EH (cell line): ENCODE measurements at places on chromosomes 2 and 18.

DNA sequence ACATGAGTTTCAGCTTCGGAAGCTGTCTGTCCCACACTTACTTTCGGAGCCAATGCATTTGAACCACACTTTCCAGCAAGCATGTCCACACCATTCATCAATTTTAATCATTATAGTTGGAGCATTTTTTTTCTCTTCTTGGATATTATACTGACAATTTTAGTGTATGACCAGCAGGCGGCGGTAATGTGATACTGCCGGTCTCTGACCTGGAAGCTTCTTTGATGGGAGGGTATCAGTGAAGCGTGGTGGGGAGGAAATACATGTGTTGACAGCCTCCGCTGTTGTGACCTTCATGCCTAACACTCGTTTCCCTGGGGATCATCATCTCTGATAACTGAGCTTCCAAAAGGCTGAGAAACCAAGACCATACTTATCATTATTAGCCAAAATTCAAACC is 231.7 kb downstream of the GBX2 start:
- peak; percentile 7 for DNase-seq

DNA sequence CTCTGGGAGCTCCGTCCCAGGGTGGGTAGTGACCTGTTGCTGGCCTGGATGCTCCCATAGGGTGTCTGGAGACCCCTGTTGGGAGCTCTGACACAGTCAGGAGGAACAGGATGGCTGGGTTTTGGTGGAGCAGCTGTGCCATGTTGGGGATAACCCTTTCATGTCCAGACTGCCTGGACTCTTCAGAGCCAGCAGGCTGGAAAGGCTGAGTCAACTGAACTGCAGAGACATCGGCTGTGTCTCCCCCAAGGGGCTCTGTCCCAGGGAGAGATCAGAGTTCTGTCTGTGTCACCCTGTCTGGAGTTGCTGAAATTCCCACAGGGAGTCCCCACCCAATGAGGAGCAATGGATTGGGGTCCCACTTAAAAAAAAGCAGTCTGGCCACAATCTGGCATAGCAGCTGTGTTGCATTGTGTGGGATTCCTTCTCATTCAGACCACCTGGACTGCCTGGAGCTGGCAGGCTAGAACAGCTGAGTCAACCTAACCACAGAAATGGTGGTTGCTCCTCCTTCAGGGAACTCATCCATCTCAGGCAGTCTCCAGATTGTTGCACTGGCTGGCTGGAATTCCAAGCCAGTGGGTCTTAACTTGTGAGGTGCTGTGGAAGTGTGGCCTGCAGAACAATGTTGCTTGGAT is 37.2 kb downstream of the AGPS start:
- peak; percentile 91 for DNase-seq

- DNase-seq = no peak
Observed at GRCh38 chr2:101364878-101365277, 22.4 kb downstream of the CREG2 start.

- DNase-seq = no peak
Observed at GRCh38 chr2:37667704-37668103, 3.7 kb downstream of the CDC42EP3 start.

DNA sequence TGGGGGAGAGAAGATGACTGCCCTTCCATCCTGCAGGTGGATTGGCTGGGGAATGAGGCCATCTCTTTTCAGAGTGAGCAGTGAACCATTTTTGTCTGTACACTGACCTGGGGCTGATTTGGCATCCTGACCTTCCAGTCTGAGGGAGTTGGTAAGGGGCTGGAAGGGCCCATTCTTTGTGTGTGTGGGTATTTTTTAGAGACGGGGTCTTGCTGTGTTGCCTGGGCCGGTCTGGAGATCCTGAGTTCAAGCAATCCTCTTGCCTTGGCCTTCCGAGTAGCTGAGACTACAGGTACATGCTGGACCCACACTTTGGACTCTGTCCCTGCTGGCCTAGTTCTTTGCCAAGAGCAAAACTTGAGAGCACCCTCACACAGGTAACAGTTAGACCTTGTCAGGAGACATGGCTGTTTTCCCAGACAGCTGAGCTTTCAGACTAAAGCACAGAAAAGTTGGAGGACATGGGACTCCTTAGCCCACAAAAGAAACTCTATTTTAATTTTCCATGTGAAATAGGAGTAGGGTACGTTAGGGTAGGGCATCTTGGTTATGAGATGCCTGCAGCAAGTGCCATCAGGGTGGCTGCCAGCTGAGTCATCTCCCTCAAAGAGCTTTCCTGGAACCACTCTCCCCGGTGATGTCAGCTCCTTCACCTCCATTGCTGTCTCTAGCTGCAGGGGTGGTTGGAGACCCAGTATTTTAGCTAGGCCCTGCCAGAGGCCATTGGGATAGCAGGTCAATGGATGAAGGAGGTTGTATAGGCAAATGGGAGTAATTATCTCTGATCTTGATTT is 60.7 kb downstream of the DGKD start:
- DNase-seq = peak; percentile 66

DNA sequence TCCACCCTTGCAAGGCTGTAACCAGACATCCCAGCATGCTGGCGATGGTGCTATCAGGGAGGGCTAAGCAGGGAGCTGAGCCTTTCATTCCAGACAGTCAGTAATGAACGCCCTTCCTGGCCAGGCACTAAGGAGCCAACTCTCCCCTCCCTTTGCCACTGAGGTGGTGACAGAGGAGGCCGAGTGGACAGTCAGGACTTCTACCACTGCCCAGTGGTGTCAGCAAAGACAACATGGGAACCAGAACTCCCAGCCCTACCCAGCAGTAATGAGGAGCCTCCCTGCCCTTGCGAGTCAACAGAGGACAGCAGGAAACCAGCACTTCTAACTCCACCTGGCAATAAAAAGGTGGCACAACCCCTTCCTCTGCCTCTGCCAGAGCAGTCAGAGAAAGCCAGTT is 68.6 kb downstream of the ZAP70 start:
- no peak for DNase-seq

- no peak for DNase-seq
Observed at GRCh38 chr2:120400551-120400950, 54.6 kb downstream of the INHBB start.

DNA sequence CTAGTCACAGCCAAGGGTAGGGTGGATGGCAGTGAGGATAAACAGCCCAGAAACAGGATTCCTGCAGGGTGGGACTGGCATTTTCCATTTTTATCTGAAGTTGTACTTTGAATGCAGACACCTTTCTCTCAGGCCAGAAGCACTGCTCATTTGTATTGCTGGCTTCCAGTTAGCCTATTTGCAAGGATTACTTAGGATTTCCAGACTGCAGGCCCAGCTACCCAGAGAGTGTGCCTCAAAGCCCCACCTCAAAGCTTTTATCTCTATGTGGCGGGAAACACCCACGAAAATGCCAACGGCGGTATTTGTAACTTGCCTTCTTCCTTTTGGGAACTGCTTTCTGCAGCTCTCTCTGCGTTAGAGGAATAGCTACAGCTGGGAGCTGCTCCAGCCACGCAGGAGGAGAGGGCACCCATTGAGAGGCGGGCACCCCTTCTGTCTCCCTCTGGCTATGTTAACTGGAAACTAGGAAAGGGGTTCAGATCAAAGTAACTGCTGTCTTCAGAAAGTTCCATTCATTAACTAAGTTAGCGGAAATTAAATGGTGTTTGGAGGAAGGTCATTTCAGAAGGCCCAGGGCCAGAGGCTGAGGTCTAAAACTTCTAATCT is 144.9 kb downstream of the TGIF1 start:
- DNase-seq = peak; percentile 60

- no peak for DNase-seq
Observed at GRCh38 chr2:43461453-43462073, 134.3 kb downstream of the THADA start.

GRCh38 chr18:39345321-39345720 is 1779.7 kb upstream of the CELF4 start:
- DNase-seq = peak; percentile 92

DNA sequence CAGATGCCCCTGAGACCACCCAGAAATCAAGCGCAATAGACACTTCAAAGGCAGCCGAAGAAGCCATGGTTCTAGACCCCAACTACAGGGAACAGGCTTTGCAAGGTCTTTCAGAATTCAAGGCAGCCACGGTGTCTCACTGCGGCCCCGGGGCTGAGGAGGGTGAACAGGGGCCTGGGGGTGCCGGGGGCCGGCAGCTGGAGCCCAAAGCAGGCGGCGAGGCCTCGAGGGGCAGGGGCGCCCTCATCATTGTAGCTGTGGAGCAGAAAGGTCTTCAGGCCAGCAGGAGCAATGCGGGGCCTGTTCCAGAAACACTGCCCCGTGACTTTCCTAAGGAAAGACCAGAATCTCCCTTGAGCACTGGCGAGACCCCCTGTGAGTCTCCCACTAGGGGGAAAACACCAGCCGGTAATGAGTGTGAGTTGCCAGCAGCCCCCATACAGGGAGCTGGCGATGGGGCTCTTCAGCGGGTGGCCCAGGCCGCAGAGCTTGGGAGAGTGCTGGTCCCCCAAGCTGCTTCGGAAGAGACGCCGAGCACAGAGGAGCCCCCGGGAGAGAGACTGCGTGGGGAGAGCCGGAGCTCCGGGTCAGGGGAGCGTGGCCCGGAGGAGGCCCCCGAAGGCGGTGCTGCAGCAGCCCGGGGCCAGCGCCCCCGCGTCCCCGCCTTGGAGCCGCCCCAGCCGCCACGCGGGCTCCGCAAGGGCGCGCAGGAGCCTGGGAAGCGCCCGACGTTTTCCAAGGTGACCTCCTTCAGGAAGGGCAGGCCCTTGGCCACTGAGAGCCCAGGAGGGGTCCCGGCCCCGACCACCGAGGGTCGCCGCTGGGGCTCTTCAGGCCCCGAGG is 79.1 kb downstream of the ARHGEF4 start:
- DNase-seq = no peak

GRCh38 chr18:74546751-74547530 is 12.6 kb downstream of the CNDP1 start:
- peak; percentile 79 for DNase-seq

GRCh38 chr2:146652311-146652710 is 1192.5 kb upstream of the ACVR2A start:
- DNase-seq = peak; percentile 68

GRCh38 chr18:74512321-74513053 is 16.3 kb downstream of the CNDP2 start:
- DNase-seq = no peak

GRCh38 chr2:210250622-210251021 is 25.4 kb upstream of the ACADL start:
- no peak for DNase-seq

DNA sequence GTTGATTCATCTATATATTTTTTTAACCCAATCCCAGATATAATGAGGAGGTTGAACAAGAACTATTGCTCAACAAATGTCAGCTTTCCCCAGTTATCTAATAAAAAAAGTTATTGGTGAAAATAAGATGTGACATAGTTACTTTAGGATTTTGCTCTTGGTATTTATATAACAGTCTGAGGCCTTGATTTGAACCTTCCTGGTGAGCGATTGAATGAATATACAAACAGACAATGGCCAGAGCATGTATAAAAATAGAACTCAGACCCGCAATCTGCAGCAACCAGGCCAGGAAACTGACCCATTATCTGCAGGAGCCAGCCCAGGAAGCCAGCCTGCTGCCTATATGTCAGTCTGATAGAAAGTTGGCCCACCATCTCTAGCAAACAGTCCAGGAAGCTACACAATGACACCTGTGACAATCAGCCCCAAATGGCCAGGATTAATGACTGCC is 81.6 kb downstream of the HS6ST1 start:
- DNase-seq = peak; percentile 87

- no peak for DNase-seq
Observed at GRCh38 chr18:26978812-26979341, 113.4 kb upstream of the AQP4 start.

- DNase-seq = no peak
Observed at GRCh38 chr2:223971-224760, 39.7 kb downstream of the SH3YL1 start.

GRCh38 chr18:59646963-59647307 is 50.3 kb downstream of the CCBE1 start:
- peak; percentile 70 for DNase-seq

GRCh38 chr2:64327510-64328414 is 126.2 kb upstream of the LGALSL start:
- DNase-seq = peak; percentile 28

DNA sequence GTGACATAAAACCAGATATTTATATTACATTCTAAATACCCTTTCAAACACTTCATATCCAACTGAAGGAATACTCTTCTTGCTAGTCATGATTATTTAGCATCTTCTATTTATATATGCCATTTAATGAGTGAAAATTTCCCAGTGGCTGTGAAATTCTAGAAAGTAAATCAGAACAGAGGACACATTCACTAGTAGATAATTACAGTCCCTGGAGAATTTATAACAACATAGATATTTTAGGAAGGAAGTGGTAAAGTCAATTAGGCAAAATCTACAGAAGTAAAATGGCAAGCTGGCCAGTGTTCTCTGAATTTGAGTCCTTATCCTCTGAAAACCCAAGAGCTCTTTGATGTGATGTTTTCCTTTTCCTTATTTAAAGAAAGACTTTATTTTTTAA is 121.8 kb downstream of the PMAIP1 start:
- peak; percentile 41 for DNase-seq

DNA sequence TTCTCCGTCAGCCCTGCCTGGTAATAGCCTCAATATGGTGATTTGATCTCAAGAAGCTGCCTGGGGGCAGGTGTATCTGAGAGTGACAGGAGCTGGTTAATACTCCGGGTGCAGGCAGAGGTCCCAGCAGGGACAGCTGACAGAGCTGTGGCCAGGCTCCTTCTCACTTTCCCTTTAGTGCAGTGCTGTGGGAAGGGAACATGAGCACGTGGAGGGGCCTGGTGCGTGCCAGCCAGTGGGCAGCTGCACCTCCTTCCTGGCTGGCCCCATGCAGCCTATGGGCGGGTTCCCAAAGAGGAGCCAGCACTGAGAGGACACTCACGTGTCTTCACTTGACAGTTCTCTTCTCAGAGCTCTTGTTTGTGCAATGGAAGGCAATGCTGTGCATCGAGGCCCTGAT is 9.1 kb downstream of the CNNM4 start:
- DNase-seq = no peak

GRCh38 chr2:209671020-209671680 is 100.5 kb upstream of the UNC80 start:
- no peak for DNase-seq

DNA sequence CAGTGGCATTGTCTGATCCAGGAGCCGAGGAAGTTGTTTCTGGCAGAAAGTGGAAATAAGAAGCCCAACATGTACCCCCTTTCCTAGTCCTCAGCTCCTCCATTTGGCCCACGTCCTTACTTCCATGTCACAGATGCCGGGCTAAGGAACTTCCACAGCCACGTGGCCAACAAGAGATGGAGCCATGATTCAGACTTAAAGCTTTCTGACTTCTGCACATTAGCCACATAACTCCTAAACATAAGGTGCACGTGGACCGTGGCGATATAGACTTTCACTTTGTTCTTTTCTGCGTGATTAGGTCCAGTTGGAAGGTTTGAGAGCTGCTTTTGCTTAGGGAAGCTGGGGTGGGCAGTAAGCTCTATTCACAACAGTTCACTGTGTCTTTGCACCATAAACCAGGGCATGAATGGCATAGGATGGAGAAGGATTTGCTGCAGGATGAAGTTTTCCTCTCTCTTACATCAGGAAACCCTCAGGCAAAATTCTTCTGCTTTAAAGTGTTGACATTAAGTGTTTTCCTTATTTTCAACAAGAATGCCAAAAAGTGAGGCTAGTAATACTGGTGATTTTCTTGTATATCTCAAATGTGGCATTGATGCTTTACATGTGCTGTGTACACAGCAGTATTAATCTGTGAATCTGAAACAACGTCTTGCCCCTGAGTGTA is 61.2 kb upstream of the RBM44 start:
- peak; percentile 66 for DNase-seq

- DNase-seq = no peak
Observed at GRCh38 chr2:199341123-199341522, 116.6 kb downstream of the SATB2 start.

- peak; percentile 62 for DNase-seq
Observed at GRCh38 chr2:195445639-195446038, 211.4 kb upstream of the SLC39A10 start.

GRCh38 chr18:63320975-63321265 is 1.4 kb upstream of the BCL2 start:
- DNase-seq = no peak

GRCh38 chr2:239370876-239371725 is 29.7 kb downstream of the HDAC4 start:
- DNase-seq = no peak
